Tongue (tissue), 3 donors: ENCODE measurements at places on chromosomes 2 and 18.

DNA sequence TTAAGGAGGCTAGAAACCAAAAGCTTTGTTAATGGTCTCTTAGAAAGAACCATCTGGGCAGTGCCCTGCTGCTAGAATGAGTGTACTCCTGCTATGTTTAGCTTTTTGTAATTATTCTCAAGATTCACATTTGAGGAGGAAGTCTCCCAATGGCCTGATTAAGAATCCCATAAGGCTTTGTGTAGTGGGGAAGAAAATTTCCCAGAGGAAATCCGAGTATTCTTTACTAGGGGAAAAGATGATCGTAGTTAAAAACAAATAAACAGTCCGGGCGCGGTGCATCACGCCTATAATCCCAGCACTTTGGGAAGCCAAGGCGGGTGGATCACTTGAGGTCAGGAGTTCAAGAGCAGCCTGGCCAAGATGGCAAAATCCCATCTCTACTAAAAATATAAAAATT lies 117.9 kb downstream of the PTRHD1 start:
- no peak for DNase-seq

DNA sequence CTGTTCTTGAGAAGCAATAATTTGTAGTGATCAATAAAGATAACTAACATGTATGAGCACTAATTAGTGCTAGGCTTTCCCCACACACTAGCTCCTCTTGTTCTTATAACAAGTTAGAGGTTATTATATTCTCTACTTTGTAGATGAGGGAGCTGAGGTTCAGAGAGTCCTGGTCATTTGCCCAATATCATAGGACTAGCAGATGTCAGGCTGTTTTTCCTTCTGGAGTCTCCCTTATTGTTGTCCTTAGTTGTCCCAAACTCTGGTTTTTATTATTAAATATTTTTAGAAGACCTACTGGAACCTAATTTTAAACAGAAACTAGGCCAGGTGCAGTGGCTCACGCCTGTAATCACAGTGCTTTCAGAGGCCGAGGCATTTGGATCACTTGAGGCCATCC lies 16.5 kb upstream of the TTC39C start:
- DNase-seq: no peak

DNA sequence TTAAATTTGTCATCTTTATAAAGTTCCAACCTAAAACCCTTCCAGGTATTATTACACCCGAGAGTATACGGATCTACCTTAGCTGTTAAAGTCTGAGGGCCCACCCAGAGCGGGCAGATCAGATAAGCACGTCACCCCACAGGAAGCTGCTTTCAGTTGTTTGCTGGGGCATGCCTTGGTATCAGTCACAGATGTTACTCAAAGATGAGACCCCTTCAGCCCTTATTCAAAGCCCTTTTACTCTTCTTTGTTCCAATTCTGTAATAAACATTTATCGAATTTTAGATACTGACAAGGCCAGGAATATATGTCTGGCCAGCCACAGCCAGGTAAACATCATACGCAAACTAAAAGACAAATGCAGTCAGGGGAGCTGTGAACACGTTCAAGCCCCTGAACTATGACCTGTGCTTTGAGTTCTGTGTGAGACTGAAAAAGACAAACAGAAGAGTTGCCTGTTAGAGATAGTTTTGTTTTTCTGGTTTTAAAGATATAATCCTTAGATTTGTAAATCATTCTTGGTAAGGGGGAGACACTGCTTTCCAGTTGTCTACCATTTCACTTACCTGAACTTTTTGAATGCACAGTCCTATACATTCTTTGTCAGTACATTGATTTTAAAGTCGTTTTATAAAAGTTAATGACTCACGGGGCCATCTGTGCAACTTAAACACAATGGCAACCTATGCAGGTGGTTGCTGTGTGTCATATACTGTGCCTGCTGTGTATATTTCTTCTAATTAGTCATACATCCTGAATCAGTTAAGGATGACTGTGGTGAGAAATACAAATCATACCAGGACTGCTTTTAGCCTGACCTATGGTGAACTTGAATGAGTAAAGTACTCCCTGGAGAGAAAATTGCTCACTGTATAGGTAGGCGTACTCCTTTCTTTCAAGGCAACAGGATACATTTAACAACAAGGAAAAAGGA lies 100.5 kb upstream of the ITPRID2 start:
- no peak for DNase-seq

DNA sequence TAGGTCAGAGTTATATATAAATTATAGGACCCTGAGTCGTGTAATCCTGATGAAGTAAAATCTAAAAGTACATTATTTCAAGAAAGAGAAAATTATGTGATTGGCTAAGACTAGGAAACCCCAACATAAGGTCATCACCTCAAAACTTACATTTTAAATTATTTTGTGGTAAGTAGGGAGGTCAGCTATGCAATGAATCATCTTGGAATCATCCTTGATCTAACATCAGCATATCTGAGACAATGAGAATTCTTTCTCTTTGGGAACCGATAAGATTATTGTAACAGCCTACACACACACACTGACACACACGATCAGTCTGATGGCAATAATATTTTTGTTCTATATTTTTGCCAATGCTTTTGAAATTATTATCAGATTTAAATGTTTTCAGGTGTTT lies 904.8 kb upstream of the CHAC2 start:
- no peak for DNase-seq

DNA sequence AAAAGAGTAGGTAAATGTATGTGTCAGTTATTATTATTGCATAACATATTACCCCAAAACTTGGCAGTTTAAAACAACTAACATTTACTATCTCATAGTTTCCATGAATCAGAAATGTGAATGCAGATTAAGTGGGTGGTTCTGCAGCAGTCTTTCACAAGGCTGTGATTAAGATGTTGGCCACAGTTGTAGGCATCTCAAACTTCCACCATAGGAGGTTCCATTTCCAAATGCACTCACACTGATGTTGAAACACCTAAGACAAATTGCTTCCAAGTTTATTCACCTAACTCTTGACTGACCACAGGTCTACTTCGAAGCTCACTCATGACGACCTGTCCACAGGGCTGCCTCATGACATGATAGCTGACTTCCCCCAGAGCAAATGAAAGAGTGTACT lies 360.8 kb downstream of the GRB14 start:
- no peak for DNase-seq
